T47D (cell line): ENCODE measurements at places on chromosomes 12 and 14.

GRCh38 chr14:90388437-90388836, 8.4 kb upstream of the CALM1 start:
- DNase-seq, result no peak

- no peak for DNase-seq
Observed at GRCh38 chr14:23147676-23148075, 28.6 kb upstream of the CEBPE start.

DNA sequence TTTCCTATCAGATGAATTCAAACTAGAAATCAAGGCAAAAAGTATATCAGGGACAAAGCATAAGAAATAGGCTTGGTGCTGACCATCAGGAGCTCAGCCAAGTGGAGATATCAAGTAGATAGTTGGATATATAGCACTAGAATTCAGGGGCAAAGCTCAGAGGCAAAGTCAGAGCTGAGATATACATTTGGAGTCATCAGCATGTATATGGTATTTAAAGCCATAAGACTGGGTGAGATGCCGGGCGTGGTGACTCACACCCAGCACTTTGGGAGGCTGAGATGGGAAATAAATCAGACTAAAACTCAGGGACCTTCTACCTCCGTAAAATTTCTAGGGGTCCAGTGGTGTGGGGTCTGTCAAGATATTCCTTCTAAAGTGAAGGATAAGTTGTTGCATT, 38.9 kb upstream of the LIMA1 start:
- DNase-seq, result no peak

DNA sequence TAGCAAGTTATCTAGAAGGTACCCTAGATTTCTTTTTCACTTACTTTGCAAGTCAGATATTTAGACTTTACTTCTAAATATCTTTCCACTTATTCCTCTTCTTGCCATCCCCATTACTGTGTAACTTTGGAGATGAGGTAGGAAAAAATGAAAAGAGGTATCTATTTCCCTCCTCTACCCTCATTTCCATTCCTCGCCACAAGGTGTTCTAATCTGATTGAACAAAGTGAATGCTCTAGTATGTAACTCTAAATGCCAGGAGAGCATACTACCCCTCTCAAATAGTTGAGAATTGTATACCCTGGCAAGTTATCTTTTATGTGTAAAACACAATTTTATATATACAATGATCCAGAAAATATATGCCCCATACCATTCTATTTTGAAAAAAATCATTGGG, 1.7 kb upstream of the LDHB start:
- DNase-seq, result no peak

DNA sequence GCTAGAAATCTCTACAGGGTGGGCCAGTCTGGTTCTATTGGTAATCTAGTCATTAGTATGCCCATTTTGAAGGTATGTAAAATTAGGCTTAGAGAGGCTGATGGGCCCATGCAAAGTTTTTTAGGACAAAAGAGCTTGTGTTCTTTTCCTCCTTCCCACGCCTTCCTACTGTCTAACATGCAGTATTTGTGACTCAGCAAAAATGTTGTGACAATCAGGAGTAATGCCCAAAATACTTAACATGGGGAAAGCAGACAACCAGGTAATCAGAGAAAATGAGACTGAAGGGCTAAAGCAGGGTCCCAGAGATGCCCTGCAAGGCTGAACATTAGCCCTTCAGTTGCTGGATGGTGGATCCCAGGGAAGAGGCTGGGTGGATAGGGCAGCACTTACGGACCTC, 437.9 kb downstream of the BCL11B start:
- no peak for DNase-seq

DNA sequence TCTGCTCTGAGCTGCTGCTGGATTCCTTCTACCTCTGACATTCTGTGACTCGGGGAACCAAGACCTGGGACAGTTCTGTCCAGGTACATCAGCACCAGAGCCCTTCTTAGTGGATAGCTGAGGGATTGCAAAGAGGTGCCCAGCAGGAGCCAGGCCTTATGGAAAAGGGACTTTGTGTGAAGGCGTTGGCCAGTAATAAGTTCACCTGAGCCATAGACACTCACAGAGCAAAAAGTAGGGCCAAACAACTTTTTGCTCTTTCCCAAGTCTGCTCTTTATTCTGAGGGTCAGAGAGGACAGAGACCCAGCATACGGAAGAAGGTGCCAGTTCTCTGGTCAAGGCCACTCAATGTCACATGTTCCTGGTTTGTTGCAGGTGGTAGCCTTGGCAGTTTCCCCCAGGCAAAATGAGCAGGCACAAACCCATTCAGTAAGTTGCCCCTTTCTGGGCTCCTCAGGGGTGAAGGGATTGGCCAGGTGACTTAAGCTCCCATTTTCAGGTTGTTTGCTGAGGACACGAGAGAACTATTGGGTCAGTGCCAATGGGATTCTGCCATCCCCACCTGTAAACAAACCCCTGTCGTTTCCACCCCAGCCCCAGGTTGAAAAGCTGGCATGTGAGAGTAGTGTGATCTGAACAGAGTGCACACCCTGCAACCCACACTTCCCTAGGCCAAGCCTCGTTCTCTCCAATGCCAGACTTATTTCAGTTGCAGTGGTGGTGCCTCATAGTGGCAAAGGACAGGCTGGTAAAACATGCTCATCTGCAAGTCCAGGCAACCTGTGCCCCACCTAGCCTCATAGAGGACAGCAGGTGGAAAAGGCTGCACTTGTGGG, 150.3 kb downstream of the SMOC1 start:
- DNase-seq, result no peak

DNA sequence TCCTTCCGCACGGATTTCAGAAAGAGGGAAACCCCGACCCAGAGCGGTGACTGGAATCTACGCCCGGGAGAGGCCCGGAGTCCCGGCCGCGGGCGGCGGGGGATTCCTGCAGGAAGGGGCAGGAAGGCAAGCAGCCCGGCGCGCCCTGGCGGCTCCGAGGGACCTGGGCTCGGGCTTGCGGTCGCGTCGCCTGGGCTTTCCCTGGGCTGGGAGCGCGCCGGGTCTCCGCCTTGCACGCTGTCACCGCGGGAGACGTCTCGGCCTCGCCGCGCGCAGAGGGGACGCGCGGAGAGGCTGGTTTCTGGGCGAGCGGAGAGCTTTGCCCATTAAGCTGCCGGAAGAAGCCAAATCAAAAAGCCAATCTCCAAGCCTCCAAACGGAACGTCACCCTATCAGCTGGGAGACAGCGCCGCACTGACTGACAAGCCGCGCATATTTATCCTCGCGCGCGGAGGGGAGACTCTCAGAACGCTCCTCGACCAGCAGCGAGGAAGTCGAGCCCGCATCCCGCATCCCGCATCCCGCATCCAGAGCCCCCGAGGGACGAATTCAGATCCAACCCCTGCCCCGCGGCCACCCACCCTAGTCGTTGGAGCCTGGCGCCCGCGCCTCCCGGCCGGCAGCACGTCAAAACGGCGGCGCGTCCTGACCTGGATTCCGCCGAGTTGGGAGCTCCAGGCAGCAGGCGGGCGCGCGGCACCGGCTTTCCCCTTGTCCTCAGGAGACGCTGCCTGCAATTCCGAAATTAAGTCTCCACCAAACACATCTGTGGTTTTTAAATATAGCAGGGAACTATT, at the start of gene SLC8A3:
Gene SLC8A3, minus strand, starts transcription at position 293 of the 797 bp plus-strand sequence. CDS start 20,529 bp downstream, outside the sequence.
- DNase-seq, result peak; percentile 28

GRCh38 chr12:42326541-42327226, 717 bp downstream of the PPHLN1 start:
- DNase-seq, result no peak

GRCh38 chr12:128848371-128848770, 4.9 kb upstream of the GLT1D1 start:
- no peak for DNase-seq
